ENCODE measurements at places on chromosomes 16 and 17.

DNA sequence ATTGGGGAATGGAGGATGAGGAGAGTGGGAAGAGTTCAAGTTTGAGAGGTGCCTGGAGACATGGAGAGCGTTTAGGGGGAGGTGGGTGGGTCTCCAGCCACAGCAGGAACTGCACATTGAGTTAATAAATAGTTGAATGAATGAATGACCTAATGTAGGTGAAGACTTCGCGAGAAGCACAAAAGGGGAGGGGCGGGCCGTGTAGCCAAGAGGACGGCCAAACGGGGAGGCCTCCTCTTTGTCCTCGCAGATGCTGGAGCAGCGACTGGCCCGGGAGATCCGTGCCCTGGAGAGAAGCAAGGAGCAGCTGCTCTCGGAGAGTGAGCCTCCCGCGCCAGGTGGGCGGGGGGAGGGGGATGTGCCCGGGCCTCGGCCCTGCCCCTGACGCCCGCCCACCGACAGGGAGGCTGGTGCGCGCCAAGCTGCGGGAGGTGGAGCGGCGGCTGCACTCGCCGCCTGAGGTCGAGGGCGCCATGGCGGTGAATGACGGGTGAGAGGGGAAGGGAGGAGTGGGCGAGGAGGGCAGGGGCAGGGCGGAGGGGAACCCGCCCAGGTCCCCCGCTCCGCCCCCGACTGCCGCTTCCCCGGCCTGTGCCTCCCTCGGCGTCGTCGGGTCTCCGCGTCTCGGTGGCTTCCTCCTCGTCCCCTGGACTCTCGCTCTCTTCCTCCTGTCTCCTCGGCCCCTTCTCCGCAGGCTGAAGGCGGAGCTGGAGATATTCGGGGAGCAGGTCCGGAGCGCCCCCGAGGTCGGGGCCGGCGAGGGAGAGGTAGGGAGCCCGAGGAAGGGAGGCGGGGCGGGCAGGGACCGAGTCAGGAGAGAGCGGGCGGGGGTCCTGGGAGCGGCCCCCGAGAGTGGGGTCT is 12.9 kb downstream of the SYCE1L start:
- peak; percentile 87 for DNase-seq

- no peak for DNase-seq
These were observed 3.3 kb upstream of the BRD7 start for GRCh38 chr16:50371936-50372595.

DNA sequence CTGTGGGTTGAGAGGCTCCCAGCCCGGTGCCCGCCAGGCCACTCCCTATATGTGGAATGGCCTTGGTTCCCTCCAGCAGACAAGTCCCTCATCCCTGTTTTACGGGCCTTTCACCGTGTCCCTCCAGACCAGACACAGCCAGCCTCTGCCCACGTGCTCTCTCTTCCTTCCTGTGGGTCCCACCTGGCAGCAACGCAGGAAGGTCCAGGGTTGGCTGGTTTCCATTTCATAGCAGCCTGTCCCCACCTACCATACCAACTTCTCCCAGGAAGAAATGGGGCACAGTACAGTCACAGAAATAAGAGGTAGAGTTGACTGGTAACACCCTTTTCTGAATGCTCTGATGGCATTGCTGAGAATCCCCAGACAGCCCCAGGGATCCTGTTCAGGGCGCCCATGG is 34.9 kb downstream of the PLD6 start:
- DNase-seq = no peak

DNA sequence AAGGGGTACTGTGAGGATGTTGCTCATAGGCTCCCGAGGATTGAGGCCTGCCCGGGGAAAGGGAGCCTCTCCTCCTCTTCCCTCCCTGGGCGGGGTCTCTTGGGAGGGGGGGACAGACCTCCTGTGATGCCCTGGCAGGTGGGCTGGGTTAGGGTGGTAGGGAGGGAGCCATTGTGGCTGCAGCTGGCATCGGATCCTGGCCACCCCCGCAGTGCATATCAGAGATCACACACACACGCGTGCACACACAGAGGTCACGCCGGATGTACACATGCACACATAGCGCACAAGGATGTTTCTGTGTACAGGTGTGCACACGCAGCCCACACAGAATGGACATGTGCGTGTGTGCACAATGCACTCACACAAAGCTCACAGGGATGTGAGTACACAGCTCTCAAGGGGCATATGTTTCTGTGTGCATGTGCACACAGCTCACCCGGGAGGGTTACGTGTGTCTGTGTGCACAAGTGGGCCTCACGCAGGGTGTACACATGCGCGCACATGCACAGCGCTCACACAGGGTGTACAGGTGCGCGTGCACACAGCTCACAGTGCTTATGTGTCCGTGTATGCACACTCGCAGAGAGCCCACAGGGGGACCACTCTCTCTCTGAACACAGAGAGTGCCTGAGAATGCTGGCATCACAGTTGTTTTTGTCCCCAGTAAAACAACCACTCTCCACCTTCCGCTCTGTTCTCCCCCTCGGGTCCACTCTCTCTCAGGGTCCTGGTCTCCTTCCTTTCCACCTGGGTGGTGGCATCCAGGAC is 2.4 kb downstream of the GJD3 start:
- peak; percentile 54 for DNase-seq

DNA sequence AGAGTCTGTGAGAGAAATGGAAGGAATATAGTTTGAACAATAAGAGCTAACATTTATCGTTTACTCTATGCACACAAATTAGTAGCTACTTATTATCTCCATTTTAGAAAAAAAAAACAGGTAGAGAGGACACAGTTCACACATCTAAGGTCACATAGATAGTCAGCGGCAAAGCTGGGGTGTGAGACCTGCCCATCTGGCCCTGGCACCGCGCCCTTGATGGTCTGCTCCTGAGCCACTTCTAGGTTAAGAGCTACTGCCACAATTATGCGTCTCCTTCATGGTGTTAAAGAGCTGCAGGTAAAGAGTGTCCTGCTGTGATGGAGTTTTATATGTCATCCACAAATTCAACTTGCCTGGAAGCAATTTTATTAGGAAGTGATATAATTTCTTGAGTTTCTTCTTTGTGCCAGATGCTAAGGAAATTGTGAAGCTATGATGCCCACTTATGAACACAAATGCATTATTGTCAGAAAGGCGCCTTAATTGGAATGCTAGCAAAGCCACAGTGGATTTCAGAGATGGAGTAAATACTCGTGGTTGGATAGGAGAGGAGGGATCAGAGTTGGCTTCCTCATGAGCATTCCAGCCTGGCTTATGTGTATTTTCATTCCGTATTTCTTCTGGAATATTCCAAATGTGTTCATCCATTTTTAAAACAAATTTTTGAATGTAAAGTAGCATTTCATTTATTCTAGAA is 21.3 kb upstream of the MFSD6L start:
- DNase-seq = no peak

- peak; percentile 76 for DNase-seq
These were observed 4.4 kb downstream of the RNF166 start for GRCh38 chr16:88701581-88702370.
